NCI-H2081 treated with DMSO at 0.1 percent for 48 hours (cell line): ENCODE measurements at places on chromosomes 2 and 18.
A peak's percentile ranks its signal among the peaks of the same experiment; 100 is the strongest.

- no peak for DNase-seq
Observed at GRCh38 chr2:46236006-46236875, 61.0 kb upstream of the EPAS1 start.

GRCh38 chr2:238425979-238426567 is 654 bp upstream of the ASB1 start:
- DNase-seq, result peak; percentile 10

- no peak for DNase-seq
Observed at GRCh38 chr2:22481486-22482259, 903.3 kb upstream of the KLHL29 start.

DNA sequence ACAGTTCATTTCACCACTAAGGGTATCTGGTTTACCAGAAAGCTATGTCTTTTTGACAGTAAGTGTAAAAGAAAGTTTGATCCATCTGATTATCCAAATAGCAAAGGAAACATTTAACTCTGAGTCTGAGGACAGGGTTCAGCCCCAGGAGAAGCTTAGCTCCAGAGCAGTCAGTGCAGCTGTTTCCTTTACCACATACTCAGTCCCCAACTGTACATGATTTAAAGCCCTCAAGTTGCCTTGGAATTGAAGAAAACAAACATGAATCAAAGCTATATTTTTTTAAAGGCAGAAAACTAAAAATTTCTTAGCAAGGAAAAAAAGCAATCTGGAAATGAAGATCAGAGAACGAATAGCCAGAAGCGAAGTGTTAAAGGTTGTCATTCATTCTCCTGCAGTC is 746.0 kb downstream of the METTL4 start:
- no peak for DNase-seq

DNA sequence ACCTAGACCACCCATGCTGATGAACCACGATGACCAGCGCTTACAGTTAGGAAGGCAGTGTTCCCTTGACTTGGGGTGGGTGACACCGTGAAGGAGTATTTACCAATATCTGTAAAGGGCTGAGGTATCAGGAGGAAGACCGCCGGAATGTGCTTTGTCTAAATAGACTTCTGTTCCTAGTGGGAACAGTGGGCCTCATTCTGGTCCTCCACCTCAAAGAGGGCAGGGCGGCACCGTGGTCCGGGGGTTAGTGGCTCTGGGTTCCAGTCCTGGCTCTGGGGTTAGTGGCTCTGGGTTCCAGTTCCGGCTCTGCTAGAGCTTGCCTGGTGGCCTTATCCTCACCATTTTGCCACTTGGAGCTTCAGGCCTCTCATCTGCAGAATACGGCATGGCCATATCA is 91.6 kb upstream of the SMAD2 start:
- no peak for DNase-seq

DNA sequence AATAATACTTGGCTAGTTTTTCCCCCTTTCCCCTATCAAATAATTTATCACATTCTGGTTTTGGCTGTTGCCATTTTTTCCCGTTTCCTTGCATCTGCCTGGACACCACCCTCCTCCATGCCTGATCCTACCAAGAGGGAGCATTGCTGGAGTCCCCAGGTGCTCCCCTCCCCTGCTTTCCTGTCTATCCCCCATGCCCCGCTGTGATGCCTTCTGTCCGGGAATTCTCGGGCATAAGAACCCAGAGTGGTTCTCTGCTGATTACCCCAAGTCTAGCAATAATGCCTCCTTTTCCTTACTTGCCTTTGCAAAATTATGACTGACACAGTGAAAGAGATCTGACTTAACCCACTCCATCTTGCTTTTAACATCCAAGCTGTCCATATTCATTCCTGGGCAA is 248.0 kb upstream of the PXDN start:
- no peak for DNase-seq

DNA sequence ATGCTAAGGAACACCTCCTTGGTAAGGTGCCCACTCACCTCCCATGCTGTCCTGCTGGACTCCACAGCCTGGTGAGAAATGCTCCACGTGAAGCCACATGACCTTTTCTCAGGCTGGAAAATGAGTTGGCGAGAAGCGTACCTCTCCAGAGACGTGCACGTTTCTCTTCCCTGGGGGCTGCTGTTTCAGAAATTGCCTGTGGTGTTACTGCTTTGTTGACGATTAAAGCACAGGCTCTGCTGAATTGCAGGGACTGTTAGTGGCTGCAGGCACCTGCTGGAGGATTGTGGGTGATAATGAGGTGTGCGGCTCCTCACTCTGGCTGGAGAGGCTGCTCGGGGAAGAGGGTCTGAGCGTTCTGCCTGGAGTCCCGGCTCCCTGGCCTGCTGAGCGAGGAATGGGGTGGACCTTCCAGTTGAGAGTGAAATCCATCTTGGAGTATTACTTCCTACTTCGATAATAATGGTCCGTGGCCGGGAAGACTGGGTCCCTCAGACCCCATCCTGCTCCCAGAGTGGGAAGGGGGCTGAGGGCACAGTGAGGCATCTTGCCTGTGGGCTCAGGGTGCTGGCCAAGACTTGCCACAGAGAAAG is 199.3 kb upstream of the HDAC4 start:
- no peak for DNase-seq

- no peak for DNase-seq
Observed at GRCh38 chr2:43345391-43345813, 119.0 kb upstream of the ZFP36L2 start.

DNA sequence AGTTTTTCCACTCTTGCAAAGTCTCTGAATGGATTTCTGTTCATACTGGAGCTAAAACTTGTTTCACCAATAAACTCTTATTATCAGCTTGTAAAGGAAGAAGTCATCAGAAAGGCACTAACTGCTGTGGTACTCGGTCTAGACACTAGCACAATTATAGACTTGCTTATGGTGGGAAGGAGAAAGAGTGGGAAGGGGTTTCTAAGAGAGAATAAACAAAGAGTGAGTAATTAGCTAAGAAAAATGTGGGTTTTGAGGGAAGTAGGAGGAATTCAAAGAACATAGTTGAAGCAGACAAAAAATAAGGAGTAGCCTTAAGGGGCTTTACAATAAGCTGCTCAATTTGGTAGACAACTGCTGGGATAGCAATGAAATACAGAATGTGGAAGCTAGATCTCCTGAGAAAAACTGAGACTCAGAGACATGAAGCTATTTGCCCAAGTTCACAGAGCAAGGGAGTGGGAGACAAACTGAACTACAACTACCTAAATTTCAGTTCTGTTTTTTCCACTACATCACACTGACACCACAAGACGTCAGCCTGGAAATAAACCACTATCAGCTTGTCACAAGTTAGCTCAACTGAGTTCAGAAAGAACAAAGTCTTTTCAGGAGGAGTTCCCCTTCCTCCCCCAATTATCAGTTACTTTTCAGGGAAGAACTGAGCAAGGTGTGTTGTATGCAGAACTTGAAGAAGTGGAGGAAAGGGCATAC is 59.7 kb downstream of the MAP4K3 start:
- no peak for DNase-seq

DNA sequence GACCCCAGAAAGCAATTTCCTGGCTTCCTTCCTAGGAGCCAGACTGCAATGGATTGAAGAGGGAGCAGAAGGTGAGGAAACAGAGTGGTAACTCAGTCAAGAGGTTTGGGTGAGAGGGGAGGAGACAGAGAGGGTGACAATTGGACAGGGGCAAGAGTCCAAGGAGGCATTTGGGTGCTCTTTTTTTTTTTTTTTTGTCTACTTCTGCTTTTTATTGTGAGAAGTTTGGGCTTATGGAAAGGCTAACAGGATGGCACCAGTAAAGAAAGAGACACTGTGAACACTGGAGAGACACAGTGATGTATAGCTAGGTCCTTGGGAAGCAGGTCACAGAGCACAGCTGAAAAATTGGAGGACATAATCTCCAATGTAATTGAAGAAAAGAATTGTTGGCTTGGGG is 25.0 kb downstream of the CYBRD1 start:
- no peak for DNase-seq

GRCh38 chr2:109648041-109648527 is 33.9 kb downstream of the SOWAHC start:
- no peak for DNase-seq

DNA sequence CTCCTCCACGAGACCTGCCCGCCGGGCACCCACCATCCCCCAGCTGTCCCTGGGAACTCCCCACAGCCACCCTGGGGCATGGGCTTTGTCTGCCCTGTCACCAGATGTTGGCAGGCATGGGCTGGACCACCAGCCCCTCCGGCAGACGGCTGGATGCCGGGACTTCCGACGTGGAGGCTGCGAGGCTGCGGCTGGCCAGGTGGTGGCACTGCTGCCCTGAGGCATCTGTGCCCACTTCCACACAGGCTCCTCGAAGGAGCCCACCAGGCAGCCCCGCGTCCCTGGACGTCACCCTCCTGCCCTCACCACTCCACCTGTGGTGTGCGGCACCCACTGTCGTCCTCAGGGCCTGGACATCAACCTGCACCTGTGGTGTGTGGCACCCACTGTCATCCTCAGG is 319.9 kb upstream of the SALL3 start:
- DNase-seq, result no peak

DNA sequence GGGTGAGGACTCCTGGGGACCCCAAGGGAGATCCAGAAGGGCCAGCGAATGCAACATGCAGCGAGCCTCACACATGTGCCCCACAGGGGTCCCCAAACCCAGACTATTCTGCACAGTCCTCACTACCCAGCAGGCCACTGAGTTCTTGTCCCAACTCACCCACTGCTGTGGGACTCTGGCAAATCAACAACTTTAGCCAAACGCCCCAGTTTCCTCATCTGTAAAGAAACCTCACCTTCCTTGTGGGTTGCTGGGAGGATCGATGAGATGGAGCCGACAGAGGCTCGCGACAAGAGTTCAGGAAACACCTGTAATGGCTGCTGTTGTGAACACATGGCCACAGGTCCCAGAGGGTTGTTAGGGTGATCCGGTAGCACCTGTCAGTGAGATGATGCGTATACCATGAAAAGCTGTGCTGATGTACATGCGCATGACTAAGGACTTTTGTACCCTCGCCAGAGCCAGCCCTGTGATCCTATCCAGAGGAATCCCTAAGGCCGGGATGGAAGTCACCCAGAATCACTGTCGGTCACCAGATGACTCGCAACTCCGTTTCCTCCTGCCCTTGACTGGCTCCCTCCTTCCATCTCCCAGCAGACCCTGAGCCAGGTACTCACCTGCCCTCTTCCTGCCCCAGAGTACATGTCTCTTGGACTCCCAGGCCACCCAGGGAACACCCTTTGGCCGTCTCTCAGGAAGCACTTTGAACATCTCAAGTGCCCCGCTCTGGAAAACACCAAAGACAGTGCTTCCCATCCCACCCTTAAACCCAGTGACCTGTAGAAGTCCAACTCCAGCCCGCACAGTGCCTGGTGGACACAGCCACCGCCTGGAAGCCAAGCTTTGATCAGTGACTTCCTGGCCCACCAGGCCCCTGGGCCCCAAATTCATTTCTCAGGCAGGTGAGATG is 103.3 kb upstream of the ID2 start:
- DNase-seq, result no peak

GRCh38 chr2:10007921-10008808 is 35.2 kb upstream of the KLF11 start:
- DNase-seq, result no peak

DNA sequence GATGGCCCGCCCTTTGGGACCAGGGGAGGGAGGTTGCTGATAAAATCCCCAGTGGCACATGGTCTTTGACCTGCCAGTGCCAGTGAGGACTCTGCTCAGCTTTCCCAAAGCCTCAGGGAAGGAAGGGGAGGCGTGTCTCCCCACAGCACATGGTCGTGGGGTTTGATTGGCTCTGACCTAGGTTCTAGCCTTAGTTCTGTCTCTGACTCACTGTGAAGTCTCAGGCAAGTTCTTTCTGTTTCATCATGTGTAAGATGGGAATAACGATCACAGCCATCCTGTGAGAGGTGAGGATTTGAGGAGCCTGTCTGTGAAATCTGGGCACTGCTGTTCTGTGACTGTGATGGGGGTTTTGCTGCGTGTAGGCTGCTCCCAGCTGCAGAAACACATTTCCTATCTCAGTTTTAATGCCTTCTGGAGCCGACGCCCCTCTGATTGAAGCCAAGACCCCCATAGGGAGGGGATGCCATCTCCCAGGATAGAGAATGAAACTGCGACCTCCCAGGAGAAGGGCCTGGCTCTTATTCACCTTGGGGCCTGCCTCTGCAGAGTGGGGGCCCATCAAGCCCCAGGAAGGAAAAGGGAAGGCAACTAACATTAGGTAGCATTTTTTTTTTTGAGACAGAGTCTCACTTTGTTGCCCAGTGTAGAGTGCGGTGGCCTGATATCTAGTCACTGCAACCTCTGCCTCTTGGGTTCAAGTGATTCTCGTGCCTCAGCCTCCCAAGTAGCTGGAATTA is 84.0 kb downstream of the DDX1 start:
- DNase-seq, result no peak

DNA sequence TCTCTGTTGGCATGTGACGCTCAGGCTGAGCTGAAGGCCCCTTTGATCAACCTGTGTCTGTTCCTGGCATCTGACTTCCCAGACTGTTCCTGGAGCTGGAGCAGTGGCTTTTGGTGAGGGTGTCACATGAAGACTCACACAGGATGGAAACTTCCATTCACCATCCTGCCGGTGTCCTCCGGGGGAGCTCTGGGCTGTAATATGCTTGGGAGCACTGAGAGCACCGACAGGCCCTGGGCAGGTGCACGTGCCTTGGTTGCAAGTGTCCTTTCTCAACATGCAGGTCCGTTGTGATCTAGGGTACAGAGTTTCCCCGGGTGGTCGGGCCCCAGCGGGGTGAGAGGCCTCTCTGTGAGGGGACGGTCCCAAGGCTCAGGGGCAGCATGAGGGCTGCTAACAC is 24.8 kb upstream of the GBX2 start:
- no peak for DNase-seq

DNA sequence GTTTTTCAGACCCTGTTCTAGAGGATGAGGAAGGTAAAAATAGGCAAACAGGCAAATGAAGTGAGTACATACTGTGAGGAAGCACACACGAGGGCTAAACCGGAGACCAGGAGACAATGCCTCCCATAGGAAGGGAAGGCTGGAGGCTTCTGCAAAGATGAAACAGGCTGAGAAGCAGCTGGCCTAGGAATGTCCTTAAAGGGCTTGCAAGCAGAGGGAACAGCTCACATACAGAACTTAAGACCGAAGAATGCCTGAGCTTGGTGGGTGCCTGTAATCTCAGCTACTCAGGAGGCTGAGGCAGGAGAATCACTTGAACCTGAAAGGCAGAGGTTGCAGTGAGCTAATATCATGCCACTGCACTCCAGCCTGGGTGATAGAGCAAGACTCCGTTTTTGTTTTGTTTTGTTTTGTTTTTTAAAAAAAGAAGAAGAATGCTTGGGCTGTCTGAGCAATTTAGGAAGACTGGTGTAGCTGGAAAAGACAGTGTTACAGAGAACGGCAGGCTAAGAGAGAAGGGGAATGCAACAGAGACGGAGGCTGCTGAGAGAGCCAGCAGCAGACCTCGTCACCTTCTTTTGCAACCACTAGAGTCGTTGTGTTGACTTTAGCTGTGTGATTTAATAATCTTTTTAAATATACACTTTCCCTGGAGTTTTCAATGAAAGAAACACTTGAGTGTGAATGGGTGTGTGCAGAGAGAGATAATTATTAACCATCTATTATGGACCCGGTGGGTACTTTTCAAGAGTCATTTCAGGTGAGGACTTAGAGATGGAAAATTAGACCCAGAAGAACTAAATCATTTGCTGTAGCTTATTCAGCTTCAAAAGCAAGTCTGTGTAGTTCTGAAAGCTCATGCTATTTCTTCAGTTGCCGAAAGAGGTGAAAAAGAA is 232.8 kb downstream of the GALR1 start:
- DNase-seq, result no peak

GRCh38 chr2:176101842-176102241 is 2.2 kb downstream of the HOXD12 start:
- DNase-seq, result no peak

- no peak for DNase-seq
Observed at GRCh38 chr2:179588486-179589145, 272.8 kb downstream of the ZNF385B start.

- no peak for DNase-seq
Observed at GRCh38 chr18:77107292-77107691, 25.3 kb downstream of the MBP start.
